ENCODE measurements at places on chromosomes 13 and 19.

GRCh38 chr13:52383366-52383765 is 22.6 kb downstream of the THSD1 start:
- no peak for DNase-seq

DNA sequence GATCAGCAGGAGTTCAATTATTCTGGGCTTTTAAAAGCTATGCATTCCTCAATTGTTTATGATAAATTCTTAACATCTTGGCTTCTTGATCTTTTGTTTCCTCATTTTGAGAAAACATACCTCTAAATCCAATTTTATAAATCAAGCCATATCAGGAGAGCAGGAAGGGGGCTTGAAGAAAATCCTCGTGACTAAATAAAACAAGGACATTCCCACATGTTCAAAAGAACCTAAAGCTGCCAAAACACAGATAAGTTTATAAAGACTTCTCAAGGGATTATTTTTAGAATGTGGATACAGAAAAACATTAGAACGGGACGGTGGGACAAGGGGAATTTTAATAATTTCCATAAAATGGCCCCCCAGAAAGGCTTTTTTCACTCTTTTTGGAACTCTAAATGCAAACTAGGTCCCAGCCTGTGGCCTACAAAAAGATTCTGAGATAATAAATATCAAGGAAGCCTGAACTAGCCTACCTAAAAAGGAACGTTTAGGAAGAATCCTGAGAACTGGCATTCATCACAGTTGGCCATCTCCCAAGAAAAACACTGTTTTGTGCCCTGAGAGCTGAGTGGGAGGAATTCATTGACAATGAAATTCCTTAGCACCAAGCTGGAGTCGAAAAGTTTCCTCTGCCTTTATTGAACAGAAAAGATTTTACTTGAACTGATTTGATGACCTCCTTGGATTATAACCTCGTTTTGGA is 30.1 kb downstream of the ZAR1L start:
- DNase-seq, result no peak

- DNase-seq, result no peak
Observed at GRCh38 chr13:45863709-45864590, 12.4 kb upstream of the SIAH3 start.

GRCh38 chr19:4054441-4055208 is 12.1 kb downstream of the ZBTB7A start:
- DNase-seq, result no peak

- DNase-seq, result no peak
Observed at GRCh38 chr19:48968179-48968661, 3.1 kb downstream of the FTL start.

DNA sequence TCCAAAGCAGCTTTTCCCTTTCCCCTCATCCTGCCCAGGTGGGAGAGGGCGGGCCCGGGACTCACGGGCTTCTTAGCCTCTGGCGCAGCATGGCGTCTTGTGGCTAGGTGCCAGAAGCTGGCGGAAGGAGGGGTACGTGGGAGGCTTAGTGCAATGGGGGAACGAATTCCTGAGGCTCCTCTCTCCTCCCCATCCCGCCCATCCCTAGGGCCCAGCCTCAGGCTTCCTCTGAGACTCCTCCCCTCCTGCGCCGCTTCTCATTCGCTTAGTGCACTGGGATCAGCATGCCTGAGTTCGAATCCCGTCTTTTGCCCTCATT is 297.8 kb downstream of the ZNF536 start:
- no peak for DNase-seq

DNA sequence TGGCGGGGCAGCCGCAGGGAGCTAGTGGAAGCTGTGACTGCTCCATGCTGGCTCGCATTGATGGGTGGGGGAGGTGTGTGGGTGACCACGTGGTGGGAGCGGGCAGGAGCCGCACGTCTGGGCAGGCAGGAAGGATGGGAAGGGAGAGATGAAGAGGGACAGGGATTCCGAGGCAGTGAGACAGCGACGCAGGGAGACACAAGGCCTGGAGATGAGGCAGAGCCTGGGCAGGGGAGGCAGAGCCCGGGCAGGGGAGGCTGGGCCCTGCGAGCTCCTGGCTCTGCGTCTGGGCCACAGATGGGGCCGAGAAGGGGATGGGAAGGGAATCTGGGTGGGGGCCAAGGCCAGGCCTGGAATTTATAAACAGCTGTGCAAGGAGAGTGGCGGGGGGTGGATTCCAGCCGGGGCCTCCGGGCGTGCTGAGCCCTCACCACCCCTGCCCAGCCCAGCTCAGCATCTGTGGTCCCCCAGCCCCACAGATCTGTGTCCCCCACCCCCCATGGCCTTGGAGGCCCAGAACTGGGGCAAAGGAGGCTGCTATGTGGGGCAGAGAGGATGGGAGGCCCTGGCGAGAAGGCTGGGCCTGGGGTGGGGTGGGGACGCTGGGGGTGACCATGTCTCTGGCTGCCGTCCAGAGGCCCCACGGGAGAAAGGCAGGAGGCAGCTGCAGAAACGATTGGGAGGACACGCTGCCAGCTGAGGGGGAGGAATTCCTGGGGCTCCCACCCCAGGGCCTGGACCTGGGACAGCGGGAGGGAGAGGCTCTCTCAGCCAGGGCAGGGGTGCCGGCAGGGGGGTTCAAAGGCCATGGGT is 6.0 kb downstream of the EHD2 start:
- no peak for DNase-seq

DNA sequence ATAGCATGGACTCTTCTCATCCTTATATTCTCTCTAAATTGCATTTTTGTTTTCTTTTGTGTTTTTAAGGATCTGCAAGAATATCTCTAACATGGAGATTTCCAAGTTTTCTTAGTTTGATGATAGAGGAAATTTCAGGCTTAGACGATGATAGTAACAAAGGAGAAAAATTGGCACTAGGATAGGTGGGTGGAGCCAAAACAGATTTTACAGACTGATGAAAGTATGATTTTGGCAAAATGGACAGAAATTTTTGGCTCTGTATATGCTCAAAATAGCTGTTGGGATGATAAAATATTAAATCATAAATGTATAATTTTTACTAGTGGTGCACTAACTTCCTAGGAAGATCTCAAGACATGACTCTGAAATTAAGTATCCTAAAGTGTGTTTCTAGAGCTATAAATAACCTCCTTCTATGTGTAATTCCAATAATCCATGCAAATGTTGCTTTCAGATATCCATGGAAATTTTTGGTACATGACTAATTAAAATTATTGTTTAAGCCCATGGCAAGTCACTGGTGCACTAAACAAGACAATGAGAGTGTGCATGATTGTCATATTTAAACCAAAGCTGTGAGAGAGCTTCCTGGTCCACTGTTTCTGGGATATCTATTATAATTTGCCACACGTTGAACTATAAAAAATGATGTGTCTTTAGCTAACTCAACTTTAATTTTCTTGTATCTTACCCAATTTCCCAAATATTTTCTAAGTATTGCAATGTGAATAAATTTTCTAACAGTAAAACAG is 55.8 kb upstream of the NBEA start:
- DNase-seq, result no peak

DNA sequence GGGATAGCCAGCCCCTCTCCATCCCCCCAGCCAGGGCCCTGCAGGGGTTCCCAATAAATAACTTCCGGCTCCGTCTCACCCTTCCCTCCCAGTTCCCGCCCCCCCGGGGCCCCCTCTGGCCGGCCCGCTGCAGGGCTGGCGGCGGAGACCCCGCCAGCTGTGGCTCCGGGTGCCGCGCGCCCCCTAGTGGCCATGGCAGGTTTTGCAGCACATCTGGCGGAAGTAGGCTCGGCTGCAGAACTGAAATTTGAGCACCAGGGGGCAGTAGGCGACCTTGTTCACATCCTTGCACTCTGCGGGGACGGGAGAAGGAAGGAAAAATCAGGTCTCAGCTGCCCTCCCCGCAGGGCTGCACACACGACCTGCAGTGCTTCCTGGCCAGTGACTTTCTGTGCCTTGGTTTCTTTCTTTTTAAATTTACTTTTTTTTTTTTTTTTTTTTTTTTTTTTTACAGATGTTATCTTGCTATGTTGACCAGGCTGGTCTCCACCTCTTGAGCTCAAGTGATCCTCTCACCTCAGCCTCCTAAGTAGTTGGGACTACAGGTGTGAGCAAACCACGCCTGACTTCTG is 3.6 kb upstream of the MYO1F start:
- DNase-seq, result peak; percentile 91

- DNase-seq, result peak; percentile 52
Observed at GRCh38 chr19:41939861-41940730, 11.8 kb upstream of the ERFL start.

GRCh38 chr13:75079226-75079625 is 402.7 kb downstream of the TBC1D4 start:
- DNase-seq, result no peak

GRCh38 chr19:42601811-42602443 is 7.2 kb upstream of the CEACAM8 start:
- no peak for DNase-seq

GRCh38 chr13:30776661-30777060 is 41.3 kb downstream of the ALOX5AP start:
- DNase-seq, result no peak

DNA sequence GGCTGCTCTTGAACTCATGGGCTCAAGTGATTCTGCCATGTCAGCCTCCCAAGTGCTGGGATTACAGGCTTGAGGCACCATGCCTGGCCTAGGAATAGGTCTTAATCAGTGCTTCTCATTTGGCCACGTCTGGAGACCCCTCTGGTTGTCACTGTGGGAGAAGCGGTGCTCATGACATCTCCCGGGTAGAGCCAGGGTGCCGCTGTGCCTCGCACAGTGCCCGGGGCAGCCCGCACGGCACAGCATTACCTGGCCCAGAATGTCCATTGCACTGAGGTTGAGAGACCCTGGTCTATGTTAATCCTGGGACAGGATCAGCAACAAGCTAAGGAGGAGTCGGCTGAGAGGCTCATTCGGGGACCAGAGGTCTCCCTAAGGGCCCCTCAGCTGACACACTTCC is 160.8 kb downstream of the EFNB2 start:
- DNase-seq, result no peak

GRCh38 chr19:34274284-34274826 is 20.0 kb downstream of the GARRE1 start:
- DNase-seq, result no peak

- no peak for DNase-seq
Observed at GRCh38 chr19:36212895-36213294, 1.6 kb downstream of the ZNF565 start.

GRCh38 chr13:25080773-25081172 is 15.2 kb upstream of the PABPC3 start:
- DNase-seq, result no peak

GRCh38 chr13:87080100-87080779 is 590.9 kb upstream of the SLITRK5 start:
- DNase-seq, result no peak

- no peak for DNase-seq
Observed at GRCh38 chr19:44582581-44583265, 30.6 kb upstream of the IGSF23 start.

DNA sequence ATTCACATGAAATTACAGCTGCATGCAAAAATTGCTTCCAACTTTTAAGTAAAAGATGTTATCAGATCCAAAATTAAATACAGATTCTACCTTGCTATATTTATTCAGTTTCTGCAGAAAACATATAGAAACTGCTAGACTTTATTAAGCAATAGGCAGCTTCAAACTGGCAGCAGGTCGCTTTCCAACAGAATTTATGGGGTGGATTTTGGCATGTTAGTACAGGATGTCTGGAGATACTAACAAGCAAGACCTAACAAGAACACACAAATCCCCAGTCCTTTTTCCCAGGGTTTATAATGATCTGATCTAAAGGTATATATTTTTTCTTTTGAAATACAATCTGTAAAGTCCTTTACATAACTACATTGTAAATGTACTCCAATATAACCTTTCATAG is 27.5 kb downstream of the TBC1D4 start:
- no peak for DNase-seq

DNA sequence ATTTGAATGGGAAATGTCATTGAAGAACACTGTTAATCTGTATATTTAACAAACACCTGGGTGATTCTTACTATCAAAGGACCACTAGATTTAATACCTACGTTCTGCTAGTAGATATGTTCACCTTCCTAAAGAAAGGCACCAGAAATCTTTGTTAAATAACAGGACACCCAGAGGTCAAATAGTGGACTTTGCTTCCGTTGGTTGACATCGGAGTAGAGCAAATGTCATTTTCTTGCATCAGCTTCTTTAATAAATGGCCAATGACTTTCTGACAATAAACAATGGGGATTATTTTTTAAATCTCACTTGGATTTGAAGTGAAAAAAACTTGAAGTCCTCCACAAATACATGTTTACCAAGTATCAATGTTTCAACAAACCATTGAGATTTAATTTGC is 111.1 kb downstream of the LACC1 start:
- no peak for DNase-seq

DNA sequence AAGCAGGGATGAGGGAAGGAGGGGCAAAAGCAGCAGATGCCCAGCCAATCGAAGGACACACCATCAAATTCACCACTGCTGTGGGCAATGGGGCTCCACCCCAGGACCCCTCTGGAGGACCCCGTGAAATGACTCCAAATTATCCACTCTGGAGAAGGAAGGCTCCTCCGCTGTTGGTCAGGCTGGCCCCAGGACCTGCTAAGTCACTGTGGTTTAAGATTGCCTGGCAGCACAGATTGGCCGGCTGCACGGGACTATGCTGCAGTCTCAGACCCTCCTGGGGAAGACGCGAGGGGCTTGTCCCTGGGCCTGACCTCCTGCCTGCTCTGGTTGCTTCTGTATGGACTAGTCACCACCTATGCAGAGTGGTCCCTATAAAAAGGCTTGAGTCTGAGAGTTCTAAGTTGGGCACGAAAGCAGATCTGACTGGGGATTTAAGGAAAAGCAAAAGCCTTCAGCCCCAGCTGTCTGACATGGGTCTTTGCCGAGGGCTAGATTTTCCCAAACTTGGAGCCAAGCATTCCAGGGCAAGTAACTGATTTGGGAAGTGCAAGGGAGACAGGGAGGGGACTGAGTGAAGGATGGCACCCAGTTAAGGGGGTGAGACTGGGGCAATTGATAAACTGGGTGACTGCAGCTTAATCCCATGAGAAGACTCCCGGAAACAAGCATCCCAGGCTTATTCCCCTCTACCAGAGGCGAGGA is 91.7 kb downstream of the TSHZ3 start:
- DNase-seq, result no peak

DNA sequence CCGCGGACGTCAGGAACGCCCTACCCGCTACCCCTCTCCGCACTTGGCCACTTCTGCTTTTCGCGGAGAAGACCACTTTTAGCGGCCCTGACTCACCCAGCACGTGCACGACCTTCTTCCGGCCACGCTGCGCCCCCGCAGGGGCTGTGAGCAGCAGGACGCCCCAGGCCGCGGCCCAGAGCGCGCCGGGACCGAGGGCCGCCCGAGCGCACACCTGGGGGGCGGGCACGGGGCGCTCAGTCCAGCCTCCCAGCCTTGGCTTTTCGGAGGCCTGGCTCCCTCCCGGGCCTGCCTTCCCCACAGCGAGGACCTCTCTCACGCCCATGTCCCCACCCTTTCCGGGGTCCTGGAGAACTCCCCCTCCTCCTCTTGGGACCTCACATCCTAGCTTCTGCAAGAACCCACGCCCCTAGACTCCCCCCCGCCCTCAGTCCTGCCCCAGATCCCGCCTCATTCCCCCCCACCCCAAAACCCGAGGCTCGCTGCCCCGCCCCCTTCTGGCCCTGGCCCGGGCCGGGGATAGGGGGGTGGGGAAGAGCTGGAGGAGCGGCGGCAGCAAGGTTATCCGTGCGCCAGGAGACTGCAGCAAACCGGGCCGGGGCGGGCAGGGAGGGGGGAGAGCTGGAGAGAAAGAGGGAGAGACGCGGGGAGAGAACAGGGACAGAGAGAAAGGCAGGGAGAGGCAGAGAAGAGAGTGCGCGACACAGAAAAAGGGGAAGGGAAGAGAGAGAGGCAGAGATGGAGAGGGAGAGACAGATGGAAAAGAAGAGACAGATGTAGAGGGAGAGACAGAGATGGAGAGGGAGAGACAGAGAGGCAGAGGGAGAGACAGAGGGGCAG is 11.5 kb downstream of the TM6SF2 start:
- DNase-seq, result no peak

Measured in CD4-positive, alpha-beta T cell (primary cell).